Activated CD8-positive, alpha-beta memory T cell treated with anti-CD3 and anti-CD28 coated beads for 4 hours (primary cell): ENCODE measurements at places on chromosomes 5 and 9.

- no peak for DNase-seq
These were observed 342.5 kb downstream of the SPATA31D1 start for GRCh38 chr9:82331079-82331478.

GRCh38 chr5:160555971-160556631 is 134.4 kb downstream of the PTTG1 start:
- DNase-seq, result no peak

- no peak for DNase-seq
These were observed 803.5 kb downstream of the TLE1 start for GRCh38 chr9:80885894-80886293.

- no peak for DNase-seq
These were observed 558.0 kb downstream of the EBF1 start for GRCh38 chr5:158541536-158542297.

DNA sequence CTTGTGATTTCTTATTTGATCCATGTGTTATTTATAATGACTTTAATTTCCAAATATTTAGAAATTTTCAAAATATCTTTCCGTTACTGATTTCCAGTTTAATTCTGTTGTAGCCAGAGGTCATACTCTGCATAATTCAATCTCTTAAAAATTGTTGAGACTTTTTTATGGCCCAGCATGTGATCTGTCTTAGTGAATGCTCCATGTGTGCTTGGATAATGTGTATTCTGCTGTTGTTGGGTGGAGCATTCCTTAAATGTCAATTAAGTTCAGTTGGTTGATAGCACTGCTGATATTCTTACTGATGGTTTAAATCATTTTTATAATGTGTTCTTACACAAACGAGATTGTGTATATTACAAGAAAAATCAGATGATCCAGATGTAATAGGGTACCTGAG is 180.8 kb downstream of the RGS3 start:
- no peak for DNase-seq

- DNase-seq, result no peak
These were observed 49.2 kb upstream of the TNC start for GRCh38 chr9:115167175-115167574.

GRCh38 chr9:11103525-11103924 is 490.7 kb upstream of the PTPRD start:
- DNase-seq, result no peak

- no peak for DNase-seq
These were observed 622.8 kb downstream of the PSAT1 start for GRCh38 chr9:78919701-78920100.

DNA sequence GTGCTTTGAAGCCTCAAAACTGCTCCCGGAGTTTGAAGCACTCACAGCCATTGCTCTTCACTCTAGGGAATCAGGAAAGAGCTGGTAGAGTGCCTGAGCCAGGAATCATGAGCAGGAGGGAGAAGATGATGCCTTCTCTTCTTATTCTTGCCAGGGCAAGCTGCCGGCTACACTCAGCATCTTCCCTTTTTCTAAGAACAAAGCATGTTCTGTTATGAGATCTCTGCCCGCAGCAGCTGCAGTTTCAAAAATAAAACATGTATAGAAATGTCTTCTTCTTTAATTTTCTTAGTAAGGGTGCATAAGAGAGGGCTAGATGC is 57.9 kb upstream of the RICTOR start:
- no peak for DNase-seq

GRCh38 chr5:56037531-56038010 is 42.8 kb upstream of the IL6ST start:
- no peak for DNase-seq

GRCh38 chr5:121199216-121199999 is 652.3 kb upstream of the FTMT start:
- DNase-seq, result no peak

- DNase-seq, result no peak
These were observed 242.4 kb downstream of the LURAP1L start for GRCh38 chr9:13017260-13017659.

- no peak for DNase-seq
These were observed 161.2 kb downstream of the C9orf50 start for GRCh38 chr9:129459547-129460322.

- DNase-seq, result no peak
These were observed 496.8 kb downstream of the MAT2B start for GRCh38 chr5:164002214-164002613.

DNA sequence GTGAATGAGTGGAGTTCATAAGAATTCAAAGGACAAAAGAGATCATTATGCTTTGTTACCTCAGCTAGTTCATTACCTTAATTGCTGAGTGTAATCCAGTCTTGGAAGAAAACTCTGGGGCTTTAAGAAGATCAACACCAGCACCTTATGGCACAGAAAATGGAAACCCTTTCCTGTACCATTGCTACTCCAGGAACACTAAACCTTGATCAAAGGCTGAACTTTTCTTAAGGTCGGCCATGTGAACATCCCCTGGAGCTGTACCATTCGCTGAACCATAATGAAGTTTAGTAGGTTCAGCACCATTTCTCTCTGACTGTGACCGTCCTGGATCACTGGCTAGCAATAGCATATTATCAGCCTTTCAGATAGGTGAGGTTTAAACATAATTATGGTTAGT is 97.4 kb downstream of the PBX3 start:
- no peak for DNase-seq

- DNase-seq, result no peak
These were observed 332.7 kb downstream of the PRDM9 start for GRCh38 chr5:23840083-23840482.

- DNase-seq, result no peak
These were observed 29.4 kb upstream of the HSD17B3 start for GRCh38 chr9:96331236-96331947.

- DNase-seq, result no peak
These were observed 88.8 kb downstream of the NSUN2 start for GRCh38 chr5:6543830-6544560.

DNA sequence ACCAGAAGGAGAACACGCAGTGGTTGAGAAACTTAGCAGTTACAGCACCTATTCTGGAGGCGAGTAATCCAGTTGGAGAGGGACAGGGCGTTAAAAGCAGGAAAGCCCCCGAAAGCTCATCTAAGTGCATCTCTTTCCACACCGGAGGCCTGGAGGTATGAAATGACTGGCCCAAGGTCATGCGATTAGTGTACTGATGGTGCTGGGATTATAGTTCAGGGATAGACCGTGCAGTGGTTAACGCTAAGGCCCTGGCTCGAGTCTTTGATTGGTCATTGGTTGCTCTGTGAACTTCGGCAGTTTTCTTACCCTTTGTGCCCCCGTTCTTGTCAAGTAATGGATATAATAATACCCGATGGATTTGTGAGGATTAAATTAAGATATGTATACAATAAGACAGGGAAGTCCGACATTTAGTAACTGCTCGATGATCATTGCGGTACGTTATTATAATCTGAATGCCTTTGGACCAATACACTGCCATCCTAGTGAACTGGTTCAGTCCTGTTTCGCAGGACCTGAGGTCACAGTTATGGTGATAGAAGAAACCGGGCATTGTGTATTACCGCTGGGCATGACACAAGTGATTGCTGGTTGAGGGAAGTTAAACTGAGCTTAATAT is 960 bp downstream of the CANX start:
- no peak for DNase-seq

GRCh38 chr9:6114424-6114823 is 99.0 kb upstream of the RANBP6 start:
- DNase-seq, result no peak

DNA sequence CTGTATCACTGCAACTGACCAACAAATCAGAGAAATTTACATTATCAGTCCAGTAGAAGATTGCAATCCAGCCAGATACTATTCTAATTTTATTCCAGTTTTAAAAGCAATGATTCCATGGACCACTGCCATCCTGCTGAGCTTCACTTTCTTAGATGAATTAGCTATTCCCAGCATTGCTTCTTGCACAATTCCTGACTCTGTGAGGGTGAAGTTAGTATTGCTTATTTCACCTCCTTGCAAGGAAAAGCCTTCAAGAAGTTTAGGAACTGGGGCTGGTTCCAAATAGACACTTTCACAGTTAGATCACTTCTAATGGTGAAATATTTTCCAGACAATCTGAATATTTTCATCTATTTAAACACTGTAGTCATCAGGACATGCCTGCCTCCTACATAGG is 338.6 kb upstream of the TNC start:
- no peak for DNase-seq

DNA sequence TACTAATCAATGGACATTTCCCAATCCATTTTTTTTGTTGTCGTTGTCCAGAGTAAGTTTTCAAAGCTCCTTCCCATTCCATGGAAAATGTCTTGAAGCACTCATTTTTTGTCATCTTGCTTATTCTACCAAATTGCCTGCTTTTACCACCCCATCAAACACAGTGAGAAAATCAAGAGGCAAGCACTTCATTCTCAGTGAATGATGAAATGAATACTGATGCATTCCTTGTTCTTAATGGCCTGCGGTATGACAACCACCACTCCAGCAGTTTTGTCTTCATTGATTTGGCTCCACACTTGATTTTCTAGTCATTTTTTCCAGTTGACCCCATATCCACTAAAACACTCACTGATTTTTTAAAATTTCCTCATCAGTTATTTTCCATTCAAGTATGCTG is 193.5 kb upstream of the ANKH start:
- no peak for DNase-seq

DNA sequence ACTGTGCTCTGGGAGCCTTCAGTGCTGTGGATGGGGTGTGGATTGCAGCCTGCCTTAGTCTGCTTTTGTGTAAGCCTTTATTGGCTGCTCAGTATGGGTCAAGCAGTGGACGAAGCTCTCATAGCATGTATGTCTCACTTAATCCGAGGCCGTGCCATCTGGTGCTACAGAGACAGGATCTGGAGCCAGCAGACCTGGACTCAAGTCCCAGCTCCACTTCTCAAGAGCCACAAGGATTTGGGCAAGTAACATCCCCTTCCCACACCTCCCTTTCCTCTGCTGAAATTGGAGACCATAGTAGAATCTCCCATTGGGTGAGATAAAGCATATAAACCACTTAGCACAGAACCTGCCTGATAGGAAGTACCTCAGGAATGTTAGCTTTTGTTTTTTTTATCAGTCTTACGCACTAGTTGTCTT is 23.4 kb upstream of the LECT2 start:
- no peak for DNase-seq
